ENCODE measurements at places on chromosomes 13 and 19. TPM values are rescaled to one million over a fixed set of nuclear protein-coding genes. Genes with fewer than 3 reads are reported as not detected.

Gene GFY
- total RNA-seq: not detected

Gene ALOX5AP
- 5.4 TPM for total RNA-seq

Gene ZNF628
- 3.4 TPM for total RNA-seq

Gene PLIN5
- 25.1 TPM for total RNA-seq

Gene DIAPH3
- total RNA-seq: 0.38 TPM
